ENCODE measurements at places on chromosomes 16 and 17.

GRCh38 chr17:77894126-77894956 is 64.2 kb upstream of the TNRC6C start:
- no peak for DNase-seq

- DNase-seq: no peak
Measured at GRCh38 chr16:14585287-14585686, 44.8 kb downstream of the PARN start.

DNA sequence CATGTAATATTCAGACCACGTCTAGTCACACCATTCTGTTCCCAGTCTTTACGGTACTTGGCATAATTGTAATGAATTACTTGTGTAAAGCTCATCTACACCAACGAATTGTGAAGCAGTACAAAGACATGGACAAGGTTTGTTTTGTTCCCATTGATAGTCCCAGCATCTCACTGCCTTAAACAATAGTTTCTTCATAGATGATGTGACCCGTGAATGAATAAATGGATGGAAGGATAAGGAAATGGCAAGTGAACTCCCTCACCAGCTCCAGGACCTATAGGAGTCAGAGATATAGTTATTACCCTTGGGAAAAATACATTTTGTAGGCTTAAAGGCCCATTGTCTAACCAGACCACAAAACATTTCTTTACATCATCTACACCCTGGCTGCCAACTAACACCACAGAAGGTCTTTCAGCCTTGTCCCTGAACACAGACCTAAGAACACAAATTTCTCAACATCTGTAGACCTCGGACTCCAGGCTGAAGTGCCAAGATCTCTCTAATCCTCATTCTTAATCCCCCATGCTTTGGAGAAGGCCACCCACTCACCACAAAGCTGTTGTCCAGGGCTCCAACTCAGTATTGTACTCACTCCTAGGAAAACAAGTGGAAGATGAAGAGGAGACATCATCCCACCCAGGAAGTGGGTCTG is 38.2 kb downstream of the MAF start:
- no peak for DNase-seq

- DNase-seq: no peak
Measured at GRCh38 chr17:32970281-32970680, 21.4 kb upstream of the SPACA3 start.

DNA sequence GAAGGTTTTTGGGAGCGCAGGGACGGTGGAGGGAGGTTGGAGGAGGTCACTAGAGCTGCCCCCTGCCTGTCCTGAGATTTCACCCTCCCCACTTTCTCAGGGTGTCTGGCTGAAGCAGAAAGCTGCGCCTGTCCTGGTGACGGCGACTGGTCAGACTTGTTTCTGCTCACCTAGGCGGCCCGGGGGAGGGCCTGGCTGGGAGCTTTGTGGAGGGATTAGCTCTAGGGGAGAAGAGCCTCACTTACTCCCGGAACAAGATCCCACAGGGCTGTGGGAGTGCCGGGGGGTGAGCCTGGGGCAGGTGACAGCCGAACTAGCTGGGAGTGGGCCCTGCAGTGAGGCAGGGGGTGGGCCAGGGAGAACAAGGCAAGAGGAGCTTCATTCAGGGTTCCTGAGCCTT is 11.5 kb downstream of the NHERF1 start:
- no peak for DNase-seq

DNA sequence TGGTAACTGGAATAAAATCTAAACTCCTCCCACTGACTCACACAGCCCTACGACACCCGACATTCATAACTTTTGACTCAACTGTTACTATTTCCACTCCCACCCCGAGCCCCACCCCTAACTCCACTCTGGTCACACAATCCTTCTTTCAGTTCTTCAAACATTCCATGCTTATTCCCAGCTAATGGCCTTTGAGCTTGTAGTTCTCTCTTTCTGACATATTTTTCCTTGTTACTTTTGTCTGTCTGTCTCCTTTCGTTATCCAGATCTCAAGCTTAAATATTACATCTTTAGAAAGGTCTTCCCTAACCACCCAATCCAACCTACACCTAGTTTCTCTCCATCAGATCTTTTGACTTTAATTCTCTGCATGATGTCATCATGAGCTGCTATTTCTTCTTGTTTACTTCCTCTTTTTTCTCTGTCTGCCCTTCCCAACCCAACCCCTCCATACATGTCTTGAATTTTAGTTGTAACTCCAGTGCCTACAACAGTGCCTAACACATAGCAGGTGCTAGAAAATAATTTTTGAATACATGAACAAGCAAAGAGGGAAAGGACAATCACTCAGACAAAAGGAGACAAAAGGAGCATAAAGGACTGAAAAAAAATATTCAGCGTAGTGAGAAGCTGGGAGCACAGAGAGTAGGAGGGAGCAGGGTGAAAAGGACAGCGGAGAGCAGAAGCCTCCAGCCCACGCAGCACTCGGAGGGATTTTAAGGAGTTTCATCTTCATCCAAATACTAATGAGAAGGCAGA is 65.2 kb upstream of the SMIM36 start:
- DNase-seq: no peak

DNA sequence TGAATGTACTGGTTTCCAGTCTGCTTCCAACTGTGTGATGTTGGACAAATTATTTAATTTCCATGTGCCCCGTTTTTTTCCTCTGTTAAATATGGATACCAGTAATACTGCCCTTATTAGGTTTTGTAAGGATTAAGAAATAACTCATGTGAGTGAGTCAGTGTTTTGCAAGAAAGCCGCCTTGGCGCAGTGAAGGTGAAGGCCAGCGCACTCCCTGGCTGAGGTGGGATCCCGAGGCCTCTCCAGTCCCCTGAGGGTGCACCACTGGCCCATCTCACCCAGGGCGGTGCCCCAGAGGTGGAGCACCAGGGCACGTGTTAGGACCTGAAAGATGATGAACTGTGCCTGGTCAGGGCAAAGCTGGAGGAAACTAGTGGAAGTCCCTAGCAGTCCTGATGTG is 43.5 kb downstream of the PHKB start:
- no peak for DNase-seq

DNA sequence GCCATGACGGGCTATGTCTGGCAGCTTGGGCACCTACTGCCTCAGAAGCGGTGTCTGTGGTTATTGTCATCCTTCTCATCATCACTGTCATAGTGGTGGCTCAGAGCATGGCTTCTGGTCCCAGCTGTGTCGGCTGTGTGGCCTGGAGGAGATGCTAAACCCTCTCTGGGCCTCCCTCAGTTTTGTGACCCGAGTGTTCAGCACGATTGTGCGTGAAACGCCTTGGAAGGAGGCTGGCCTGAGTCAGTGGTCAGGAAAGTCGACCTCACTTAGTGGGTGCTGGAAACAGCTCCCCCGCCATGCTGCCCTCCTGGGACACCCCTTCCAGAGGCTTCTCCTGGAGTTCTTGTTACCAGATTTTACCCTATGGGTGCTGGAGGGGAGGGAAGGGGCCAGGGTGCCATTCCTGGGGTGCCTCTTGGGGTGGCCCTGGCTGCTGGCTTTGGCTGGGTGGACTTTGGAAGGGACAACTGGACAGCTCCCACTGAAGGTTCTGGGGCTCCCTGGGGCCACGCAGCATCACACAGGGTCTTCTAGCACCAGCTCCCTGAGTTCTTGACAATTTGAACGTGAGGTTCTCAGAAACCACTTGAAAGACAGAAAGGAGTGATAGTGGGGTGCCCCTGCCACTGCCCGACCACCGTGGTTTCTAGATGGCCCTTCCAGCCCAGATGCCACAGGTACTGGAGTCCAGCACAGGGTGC is 226.5 kb upstream of the GSE1 start:
- DNase-seq: no peak

DNA sequence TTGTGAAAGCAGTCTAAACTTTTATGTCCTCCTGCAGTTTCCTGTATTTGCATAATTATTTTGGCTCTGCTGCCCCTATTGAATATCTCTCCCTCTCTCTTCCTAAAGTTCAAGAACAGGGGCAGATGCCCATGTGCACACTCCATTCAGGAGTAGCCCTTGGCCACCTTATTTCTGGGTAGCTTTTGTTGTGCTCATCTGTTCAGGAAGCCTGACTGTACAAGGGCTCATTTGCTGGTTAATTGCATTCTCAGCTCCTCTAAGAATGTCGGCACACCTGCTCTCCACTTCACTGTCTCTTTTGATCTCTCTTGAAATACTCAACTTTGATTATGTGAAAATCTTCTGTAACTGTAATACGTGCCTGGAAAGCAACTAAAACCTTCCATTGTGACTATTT is 1378.8 kb upstream of the CDH8 start:
- no peak for DNase-seq

- DNase-seq: no peak
Measured at GRCh38 chr16:54616610-54617009, 314.1 kb upstream of the IRX5 start.

- no peak for DNase-seq
Measured at GRCh38 chr17:12053552-12053951, 32.9 kb downstream of the MAP2K4 start.

DNA sequence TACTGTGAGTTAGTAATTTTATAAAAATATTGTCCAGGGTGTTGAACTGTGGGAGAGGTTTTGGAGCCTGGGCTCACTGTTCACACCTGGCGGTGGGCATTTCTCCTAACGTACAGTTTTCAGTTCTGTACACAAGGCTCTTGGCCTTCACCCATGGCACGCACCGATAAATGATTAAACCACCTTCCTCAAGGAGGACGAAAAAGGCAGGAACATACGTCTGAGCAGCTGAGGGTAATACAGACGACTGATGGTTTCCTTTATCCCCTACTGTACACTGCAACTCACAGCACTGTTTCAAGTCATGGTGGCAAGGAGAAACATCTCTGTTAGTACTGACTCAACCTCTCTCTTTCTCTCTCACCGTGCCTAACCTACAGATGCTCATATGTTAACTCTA is 1.4 kb upstream of the ST6GALNAC1 start:
- no peak for DNase-seq

- no peak for DNase-seq
Measured at GRCh38 chr16:87607223-87607622, 4.9 kb downstream of the JPH3 start.

GRCh38 chr16:70476272-70477020 is 22.1 kb downstream of the FCSK start:
- DNase-seq: peak; percentile 40

- no peak for DNase-seq
Measured at GRCh38 chr16:56399047-56399446, 26.3 kb downstream of the AMFR start.

DNA sequence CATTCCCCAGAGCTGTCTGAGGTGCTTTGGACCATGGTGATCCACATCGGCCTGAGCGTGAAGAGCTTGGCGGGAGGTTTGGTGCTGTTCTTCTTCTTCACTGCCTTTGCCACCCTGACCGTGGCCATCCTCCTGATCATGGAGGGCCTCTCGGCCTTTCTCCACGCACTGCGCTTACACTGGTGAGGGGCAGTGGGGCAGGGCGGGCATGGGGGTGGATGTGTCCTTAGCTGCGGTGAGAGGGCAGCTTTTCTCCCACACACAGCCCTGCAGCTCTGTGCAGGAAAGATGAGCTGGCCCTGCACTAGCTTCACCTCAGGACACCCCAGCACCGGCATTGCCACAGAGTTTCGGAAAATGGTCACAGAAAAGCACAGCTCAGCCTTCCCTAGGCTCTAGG is 21.8 kb upstream of the NAGLU start:
- DNase-seq: no peak

DNA sequence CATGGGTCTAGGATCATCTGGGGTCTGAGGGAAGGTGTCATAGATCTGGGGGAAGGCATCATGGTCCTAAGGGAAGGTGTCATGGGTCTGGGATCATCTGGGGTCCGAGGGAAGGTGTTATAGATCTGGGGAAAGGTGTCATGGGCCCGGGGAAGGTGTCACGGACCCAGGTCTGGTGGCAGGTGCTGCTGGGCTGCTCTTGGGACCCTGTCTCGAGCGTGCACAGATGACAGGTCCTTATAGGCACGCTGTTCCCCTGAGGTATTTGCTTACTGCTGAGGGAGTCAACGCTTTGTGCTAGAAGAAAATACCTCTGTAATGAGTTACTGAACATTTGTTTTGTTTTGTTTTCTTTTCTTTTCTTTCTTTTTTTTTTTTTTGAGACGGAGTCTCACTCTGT is 1.4 kb downstream of the RAB40C start:
- no peak for DNase-seq

GRCh38 chr17:50147841-50148225 is 2.6 kb downstream of the PPP1R9B start:
- DNase-seq: no peak

GRCh38 chr16:88570691-88571092 is 489 bp downstream of the ZC3H18 start:
- peak; percentile 20 for DNase-seq

DNA sequence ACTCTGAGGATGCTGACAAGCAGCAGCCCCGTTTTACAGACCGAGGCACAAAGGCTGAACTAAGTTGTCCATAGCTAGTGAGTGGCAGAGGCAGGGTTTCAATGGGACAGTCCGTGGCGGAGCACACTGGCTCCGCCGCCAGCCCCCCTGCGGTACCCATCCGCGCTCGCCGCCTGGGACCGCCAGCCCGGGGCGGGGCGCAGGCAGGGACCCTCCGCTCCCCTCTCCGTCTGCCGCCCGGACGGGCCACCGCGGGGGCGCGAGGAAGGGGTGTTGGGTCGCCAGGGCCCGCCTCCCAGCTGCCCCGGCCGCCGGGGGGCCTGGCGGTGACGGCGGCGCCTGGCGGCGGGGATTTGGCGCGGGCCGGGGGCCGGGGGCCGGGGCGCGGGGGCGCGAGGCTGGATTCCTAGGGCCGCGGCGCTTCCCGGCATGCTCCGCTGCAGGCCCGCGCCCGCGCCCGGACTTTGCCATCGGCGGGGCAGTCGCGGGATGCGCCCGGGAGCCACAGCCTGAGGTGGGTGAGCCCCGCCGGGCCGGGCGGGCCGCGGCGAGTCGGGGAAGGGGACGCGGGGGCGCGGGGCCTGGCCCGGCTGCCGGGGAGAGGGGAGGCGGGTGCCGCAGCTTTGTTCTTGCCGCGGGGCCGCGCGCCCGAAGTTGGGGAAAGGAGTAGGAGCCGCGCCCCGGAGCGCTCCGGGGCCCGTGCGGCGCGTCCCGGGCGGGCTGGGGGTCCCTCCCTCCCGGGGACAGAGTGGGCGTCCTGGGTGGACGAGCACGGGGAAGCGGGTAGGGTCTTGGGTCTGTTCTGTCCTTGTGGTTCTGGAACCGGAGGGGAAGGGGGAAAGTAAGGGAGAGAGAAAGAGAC is at the start of gene TMEM98:
Gene TMEM98, plus strand, starts transcription at position 430 of the 862 bp plus-strand sequence. CDS start 3,376 bp downstream, outside the sequence.
- DNase-seq: no peak

DNA sequence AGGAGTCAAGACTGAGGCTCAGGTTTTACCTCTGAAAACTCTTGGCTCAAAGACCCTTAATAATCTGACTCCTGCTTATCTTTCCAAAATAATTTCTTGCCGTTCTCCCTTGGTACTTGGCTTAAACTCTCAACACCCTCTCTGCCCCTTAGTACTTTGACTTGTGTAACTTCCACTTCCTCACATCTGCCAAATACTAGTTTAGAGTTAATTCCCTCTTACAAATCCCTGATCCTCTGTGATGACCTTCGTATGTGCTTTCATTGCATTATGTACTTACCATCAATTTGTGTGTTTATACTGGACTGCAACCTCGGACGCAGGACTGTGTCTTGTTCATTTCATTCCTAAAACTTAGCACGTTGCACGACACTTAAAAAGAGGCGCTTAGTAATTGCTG is 35.2 kb downstream of the ZNF207 start:
- no peak for DNase-seq

- no peak for DNase-seq
Measured at GRCh38 chr16:52446080-52446479, 100.9 kb downstream of the TOX3 start.

Data from stimulated activated naive CD4-positive, alpha-beta T cell treated with Interleukin-2 at 50 U/mL for 16 hours (primary cell).